ENCODE measurements at places on chromosomes 7 and 10. TPM values are rescaled to one million over a fixed set of nuclear protein-coding genes. Genes with fewer than 3 reads are reported as not detected.

Gene SYT15
- total RNA-seq, result 1.2 TPM

Gene ATOH7
- total RNA-seq, result not detected

Gene JCAD
- total RNA-seq, result 112 TPM

Gene OIT3
- not detected for total RNA-seq

Gene CDC14C
- not detected for total RNA-seq

Gene CRYGN
- not detected for total RNA-seq

Gene HKDC1
- total RNA-seq, result 0.17 TPM

Gene PRKG1
- 9.8 TPM for total RNA-seq

Gene FLNC
- 10.3 TPM for total RNA-seq

Gene DIP2C
- 64.0 TPM for total RNA-seq

Gene HYCC1
- 59.2 TPM for total RNA-seq

Gene CUZD1
- total RNA-seq, result 0.44 TPM

Gene FOXI2
- total RNA-seq, result not detected

Gene LBX1
- not detected for total RNA-seq

Gene MLXIPL
- 38.6 TPM for total RNA-seq

Gene TMEM236
- total RNA-seq, result 3.2 TPM

Gene IFIT3
- total RNA-seq, result 8.2 TPM

Gene ATRNL1
- 0.98 TPM for total RNA-seq

Gene MICALL2
- total RNA-seq, result 5.1 TPM

Gene GDF2
- total RNA-seq, result not detected

Measured in subcutaneous adipose tissue (tissue), 4 donors.